ENCODE measurements at places on chromosomes 12 and 14. TPM values are rescaled to one million over a fixed set of nuclear protein-coding genes. Genes with fewer than 3 reads are reported as not detected.

Gene NR1H4
- 15.5 TPM for total RNA-seq

Gene SPTB
- not detected for total RNA-seq

Gene ZDHHC22
- not detected for total RNA-seq

Gene VRTN
- total RNA-seq, result not detected

Gene APAF1
- total RNA-seq, result 34.8 TPM

Gene SLC38A4
- under 0.01 TPM for total RNA-seq

Gene NELL2
- total RNA-seq, result 0.20 TPM

Gene CLEC14A
- total RNA-seq, result under 0.01 TPM

Gene OASL
- total RNA-seq, result 4.0 TPM

Gene P2RX7
- total RNA-seq, result 0.52 TPM

Gene CLEC1A
- not detected for total RNA-seq

Gene PLEKHD1
- 0.10 TPM for total RNA-seq

Gene RTL1
- not detected for total RNA-seq

Gene SERPINA1
- total RNA-seq, result 32.1 TPM

Gene CYP46A1
- not detected for total RNA-seq

Gene NANOG
- total RNA-seq, result not detected

Gene ENDOU
- not detected for total RNA-seq

Gene CDKL1
- 24.5 TPM for total RNA-seq

Gene CLEC4A
- total RNA-seq, result 0.35 TPM

Gene IGF1
- not detected for total RNA-seq

Gene SCFD1
- 130 TPM for total RNA-seq

Gene EFS
- total RNA-seq, result 0.17 TPM

Gene MAP1LC3B2
- total RNA-seq, result 0.35 TPM

Gene LIN7A
- 3.3 TPM for total RNA-seq

Gene TMCC3
- 19.4 TPM for total RNA-seq

Data from renal cortical epithelial cell (primary cell).